ENCODE measurements at places on chromosomes 6 and 20.

DNA sequence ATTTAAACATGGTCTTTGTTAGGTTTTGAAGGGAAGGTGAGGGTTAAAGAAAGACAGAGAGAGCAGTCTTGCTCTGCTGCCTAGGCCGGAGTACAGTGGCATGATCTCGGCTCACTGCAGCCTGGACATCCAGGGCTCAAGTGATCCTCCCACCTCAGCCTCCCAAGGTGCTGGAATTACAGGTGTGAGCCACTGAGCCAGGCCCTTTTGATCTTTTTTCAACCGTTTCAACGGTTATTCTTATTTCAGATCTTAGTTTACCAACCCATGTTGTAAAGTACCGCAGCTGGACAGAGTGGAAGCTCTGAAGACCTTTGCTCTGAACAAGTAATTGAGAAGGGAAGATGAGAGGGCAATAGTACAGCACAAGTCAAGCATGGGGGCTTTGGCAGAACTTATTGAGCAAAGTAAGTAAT lies 1.2 kb upstream of the SRPK1 start:
- DNase-seq, result no peak

DNA sequence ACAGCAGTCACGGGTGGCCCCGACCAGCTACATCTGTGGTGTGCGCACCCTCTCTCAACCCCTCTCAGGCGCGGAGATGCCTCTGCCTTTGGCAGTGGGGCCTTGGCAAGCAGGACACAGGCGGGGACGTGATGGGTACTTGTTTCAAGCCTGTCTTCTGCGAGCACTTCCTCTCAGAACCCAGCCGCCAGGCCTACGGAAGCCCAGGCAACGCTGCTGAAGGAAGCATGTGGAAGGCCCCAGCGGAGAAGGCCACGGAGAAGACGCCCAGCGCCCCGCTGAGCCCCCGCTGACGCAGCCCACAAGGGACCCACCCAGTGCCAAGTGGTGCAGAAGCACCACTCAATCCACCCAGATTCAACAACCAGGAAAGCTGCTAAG lies 13.0 kb downstream of the SERPINB6 start:
- no peak for DNase-seq

- DNase-seq, result no peak
These were observed 56.8 kb downstream of the PHACTR3 start for GRCh38 chr20:59661153-59661552.

DNA sequence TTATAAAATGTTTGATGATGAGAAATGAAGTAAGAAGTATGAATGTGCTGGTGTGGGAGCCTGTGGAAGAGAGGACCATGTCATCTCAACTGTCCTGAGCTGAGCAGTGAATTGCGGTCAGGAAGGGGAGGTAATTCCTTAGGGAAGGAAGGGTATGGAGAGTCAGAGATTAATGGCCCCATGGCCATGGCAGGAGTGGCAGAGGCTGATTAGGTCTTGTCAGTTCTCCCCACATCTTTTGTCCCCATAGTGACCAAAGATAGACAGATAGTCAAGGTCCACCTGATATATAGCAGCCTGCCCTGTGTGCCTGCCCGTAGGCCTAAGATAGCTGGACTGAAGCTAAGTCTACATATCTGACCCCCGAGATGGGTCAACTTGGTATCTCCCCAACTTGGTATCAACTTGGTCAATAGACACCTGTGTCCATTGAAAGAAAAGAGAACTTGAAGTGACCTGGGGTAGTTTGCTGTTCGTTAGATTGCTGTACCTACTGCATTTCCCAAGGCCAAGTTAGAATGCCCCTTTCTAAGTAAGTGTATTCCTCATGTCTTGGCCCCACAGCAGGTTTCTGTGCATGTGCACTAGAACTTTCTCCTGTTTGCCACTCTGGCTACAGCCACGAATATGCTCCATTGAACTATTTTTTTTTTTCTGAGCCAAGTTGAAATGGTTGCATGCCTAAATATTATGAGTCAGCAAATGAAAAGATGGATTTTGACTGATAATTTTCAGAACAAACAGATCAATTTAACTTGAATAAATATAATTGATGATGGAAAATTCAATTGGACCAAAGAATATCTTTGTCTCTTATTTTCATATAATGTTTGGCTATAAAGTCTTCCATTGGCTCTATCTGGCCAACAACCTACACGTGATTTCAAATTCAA lies 143.4 kb downstream of the ISM1 start:
- no peak for DNase-seq

DNA sequence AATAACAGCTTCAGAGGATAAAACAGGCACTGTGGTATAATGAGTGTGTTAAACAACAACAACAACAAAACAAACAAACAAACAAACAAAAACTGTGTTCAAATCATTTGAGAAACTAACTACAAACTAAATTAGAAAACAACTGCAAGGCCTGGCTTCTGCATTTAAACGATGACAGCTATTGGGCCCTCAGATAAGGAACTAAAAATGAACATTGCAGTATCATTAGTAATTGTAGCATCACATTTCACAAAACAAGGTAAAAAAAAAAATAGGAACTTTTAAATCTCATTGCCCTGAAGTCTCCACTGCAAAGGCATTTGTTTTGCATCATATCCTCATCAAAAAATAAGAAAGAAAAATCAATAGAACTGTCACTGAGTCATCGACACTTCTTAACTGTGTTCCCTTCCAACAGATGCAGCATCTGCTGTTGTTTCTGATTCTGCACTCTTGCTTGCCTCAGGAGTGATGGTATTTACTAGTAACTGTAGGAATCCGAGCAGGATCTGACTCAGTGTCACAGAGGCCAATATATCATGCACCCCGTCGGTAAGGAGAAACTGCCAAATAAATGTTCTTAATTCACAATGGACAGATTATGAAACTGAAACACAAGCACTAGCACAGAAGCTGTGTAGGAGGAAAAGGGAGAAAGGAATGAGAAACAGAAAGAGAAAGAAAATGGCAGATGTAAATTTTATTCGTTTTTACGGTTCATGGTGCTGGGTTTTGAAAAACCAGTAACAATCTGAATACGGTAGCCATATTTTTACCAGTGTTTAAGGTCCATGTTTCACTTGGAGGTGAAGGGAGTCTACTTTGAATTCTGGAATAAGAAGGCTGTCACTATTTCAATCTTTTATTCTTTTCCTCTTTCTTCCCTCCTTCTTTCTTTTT lies 365.7 kb upstream of the EPHA7 start:
- peak; percentile 88 for DNase-seq

- no peak for DNase-seq
These were observed 211.2 kb downstream of the PHACTR1 start for GRCh38 chr6:12927746-12928145.

DNA sequence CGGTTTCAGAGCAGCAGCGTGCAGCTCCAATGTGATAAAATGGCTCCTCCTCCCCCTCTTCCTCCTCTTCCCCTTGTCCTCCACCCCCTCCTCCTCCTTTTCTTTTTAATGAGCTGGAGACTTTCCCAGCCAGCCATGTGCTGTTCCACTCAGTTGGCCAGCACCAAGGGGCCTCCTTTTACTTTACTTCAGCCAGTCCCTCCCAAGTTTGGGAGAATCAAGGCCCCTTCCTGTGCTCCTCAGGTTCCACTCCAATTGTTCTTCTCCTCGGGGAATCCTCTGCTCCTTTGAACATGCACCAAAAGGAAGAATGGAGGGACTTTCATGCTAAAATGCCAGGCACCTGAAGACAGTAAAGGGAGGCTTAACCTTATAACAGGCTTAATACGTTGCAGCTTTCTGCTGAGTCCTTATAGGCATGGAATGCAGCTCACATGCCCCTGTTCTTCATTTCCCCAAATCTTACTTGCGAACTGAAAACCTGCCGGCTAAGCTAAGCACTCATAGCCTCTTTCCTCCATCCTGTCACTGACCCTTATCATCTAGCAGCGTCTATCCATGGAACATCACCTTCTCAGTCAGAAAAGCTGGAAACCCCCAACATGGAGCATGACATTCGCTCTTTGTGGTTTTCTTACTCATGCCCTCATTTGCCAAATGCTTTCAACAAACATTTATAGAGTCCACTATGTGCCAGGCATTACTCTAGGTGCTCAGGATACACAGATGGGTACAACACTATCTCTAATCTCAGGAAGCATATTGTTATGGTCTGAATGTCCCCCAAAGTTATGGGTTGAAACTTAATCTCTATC lies 170.6 kb downstream of the PHACTR1 start:
- peak; percentile 32 for DNase-seq

DNA sequence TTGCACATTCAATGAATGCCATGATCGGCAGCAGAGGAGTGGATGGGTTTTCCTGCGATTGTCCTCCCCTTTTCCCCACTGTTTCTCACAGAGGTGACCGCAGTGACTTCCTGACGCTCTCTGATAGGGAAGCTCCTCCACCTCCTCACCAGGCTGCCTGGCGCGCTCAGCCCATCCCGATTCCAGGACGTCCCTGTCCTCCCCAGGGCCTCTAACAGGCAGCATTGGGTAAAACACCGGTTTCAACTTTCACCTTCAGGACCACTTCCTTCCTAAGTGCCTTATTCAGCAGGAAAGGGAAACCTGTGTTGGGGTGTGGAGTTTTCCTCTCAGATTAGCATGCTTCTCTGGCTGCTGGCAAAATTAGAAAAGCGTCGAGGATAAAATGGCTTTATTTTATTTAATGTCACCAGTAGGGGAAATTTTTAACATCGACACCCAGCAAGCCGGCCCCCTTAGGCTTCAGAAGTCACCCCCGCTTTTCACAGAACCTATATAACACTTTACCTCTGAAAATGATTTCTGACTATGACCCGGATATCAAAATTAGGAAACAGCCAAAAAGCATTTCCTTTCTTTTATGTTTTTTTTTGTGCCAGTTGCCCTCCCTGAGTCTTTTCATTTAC lies 570.4 kb upstream of the GJE1 start:
- peak; percentile 10 for DNase-seq

DNA sequence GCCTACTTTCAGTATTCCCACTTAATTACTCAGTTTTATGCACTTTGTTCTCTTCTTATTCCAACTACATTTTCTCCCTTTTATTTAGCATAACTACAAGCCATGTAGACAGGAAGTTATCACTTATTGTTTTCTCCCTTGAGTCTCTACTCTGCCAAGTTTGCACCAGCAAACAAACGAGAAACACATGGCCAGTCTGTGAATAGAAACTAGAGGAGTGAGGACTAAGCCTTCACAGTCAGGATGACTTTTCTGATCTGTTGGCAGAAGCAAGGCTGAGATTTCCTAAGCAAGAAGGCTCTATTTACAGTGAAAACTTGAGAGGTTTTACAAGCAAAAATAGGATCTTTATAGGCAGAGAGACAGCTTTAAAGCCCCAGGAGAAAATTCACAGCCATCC lies 69.8 kb upstream of the TINAG start:
- no peak for DNase-seq

GRCh38 chr6:37630281-37630799 lies 67.3 kb downstream of the MDGA1 start:
- DNase-seq, result peak; percentile 99

GRCh38 chr6:65416621-65417020 lies 290.4 kb downstream of the EYS start:
- DNase-seq, result no peak

- DNase-seq, result no peak
These were observed 24.6 kb downstream of the DSTN start for GRCh38 chr20:17594443-17594842.

- no peak for DNase-seq
These were observed 109.9 kb upstream of the MCHR2 start for GRCh38 chr6:100103931-100104330.

DNA sequence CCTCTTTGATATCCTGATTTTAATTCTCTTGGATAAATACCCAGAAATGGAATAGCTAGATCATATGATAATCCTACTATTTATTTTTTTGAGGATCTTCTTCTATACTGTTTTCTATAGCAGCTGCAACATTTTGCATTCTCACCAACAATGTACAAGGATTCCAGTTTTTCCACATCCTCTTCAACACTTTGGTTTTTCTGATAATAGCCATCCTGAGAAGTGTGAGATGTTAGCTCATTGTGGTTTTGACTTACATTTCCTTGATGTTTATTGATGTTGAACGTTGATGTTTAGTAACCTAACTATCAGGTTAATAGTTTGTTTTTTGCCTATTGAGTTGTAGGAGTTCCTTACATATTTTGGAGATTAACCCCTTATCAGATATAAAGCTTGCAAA lies 217.3 kb downstream of the LRFN2 start:
- DNase-seq, result no peak

DNA sequence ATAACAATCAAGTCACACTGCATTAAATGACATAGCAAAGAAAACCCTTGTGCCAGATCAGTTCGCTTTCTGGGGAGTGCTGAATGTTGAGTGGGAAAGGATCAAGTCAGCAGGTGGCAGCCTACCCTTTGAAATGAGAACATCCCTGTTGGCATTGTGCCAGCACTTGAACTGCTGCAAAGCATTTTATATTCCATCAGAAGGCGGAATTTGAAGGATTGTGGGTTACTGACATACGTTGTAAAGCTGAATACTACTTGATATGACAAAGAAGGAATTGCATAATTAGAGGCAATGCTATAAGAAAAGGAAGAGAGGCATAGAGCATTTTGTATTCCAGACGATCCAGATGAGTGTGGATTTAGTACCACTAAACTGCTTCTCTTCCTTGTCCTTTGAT lies 26.5 kb downstream of the BCKDHB start:
- DNase-seq, result no peak

GRCh38 chr6:12385316-12385715 lies 95.2 kb downstream of the EDN1 start:
- DNase-seq, result no peak

- DNase-seq, result no peak
These were observed 121.6 kb downstream of the ADGRB3 start for GRCh38 chr6:68756454-68757375.

- no peak for DNase-seq
These were observed at the start of gene FNDC1 for GRCh38 chr6:159169193-159169555. FNDC1 (plus strand) TSS chr6:159169400; CDS start chr6:159169597, 197 bp downstream.

- DNase-seq, result no peak
These were observed 100.7 kb downstream of the NOL4L start for GRCh38 chr20:32484225-32484957.

DNA sequence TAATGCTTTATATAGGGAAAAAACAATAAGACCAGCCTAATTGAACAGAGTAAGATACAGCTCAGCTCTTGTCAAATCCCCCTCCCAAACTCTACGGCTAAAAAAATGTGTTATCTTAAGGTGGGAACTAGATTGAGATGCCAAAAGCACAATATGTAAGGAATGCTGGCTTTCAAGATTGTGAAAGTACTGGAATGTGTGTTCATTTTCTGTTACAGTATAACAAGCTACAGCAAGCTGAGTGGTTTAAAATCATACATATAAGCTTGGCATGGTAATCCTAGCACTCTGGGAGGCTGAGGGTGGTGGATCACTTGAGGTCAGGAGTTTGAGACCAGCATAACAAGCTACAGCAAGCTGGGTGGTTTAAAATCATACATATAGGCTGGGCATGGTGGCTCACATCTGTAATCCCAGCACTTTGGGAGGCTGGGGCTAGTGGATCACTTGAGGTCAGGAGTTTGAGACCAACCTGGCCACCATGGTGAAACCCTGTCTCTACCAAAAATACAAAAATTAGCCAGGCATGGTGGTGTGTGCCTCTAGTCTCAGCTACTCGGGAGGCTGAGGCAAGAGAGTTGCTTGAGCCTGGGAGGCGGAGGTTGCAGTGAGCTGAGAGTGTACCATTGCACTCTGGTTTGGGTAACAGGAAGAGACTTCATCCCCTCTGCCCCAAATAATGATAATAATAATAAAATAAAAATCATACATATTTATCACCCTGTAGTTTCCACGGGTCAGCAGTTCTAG lies 297.7 kb downstream of the DOK5 start:
- DNase-seq, result no peak

- DNase-seq, result no peak
These were observed 27.3 kb upstream of the RPP40 start for GRCh38 chr6:5031150-5031549.

All from HS-5 (cell line).